Activated T-cell treated with anti-CD3 and anti-CD28 coated beads, Interleukin-2, amount 50 U/mL, for 72 hours (primary cell): ENCODE measurements at places on chromosomes 4 and X. TPM values are rescaled to one million over a fixed set of nuclear protein-coding genes. Genes with fewer than 3 reads are reported as not detected.

- H3K4me1 ChIP-seq = peaks cover 39% of the 10 kb centered on the region
- no peak overlapping the region for H3K4me3 ChIP-seq
- H3K27ac ChIP-seq = peak overlapping the region; percentile 65
- H3K27me3 ChIP-seq = peaks cover 5% of the 10 kb centered on the region
Observed at GRCh38 chrX:24494647-24495075, 29.6 kb downstream of the PDK3 start.

DNA sequence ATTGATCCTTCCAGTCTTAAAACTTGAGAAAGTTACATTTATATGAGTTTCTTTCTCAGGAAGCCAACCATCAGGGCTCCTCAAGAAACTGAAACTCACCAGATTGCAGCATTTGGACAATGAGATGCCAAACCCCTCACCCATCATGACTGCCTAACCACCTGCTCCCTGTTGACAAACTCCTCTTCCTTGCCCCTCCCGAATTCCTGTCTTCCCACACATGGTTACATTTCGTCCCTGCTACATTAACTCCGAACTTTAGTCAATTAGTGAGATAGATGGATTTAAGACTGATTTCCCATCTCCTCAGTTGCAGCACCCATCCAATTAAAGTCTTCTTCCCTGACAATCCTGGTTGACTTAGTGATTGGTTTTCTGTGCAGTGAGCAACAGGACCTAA is 118.7 kb downstream of the ZNF330 start:
- peaks cover 16% of the 10 kb centered on the region for H3K27me3 ChIP-seq
- H3K4me3 ChIP-seq = no peak overlapping the region
- H3K27ac ChIP-seq = no peak overlapping the region
- H3K36me3 ChIP-seq = no peaks in the 10 kb centered on the region
- no peak for DNase-seq

- H3K36me3 ChIP-seq = peaks cover 19% of the 10 kb centered on the region
- DNase-seq = no peak
- H3K27ac ChIP-seq = peak overlapping the region; percentile 24
- H3K4me1 ChIP-seq = peaks cover 36% of the 10 kb centered on the region
Observed at GRCh38 chrX:45823536-45823935, 622.9 kb upstream of the DIPK2B start.

- no peak overlapping the region for H3K4me3 ChIP-seq
- H3K4me1 ChIP-seq = no peaks in the 10 kb centered on the region
- peaks cover 2% of the 10 kb centered on the region for H3K36me3 ChIP-seq
- no peak overlapping the region for H3K27ac ChIP-seq
- H3K27me3 ChIP-seq = no peaks in the 10 kb centered on the region
- DNase-seq = no peak
Observed at GRCh38 chr4:58360354-58361133, 1250.4 kb upstream of the IGFBP7 start.

GRCh38 chr4:36716874-36717273 is 435.5 kb downstream of the DTHD1 start:
- no peaks in the 10 kb centered on the region for H3K4me1 ChIP-seq
- H3K4me3 ChIP-seq = no peak overlapping the region
- H3K27ac ChIP-seq = no peak overlapping the region
- H3K27me3 ChIP-seq = no peaks in the 10 kb centered on the region

DNA sequence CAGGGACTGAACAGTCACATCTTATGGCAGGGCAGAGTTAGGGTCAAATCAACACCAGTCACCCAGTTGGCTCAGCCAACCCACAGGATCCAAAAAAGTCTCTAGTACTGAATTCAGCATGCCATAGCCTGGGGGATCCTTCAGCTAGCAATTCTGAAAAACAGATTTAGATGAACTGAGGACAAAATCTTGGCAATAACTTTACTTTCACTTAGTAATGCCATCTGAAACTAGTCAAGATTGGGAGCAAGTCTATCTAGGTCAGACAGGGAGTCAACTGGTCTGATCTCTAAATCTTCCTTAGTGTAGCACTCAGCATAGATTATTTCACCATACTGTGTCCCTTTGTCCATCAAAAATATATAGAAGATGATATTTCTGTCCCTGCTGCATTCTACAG is 76.0 kb downstream of the HHIP start:
- H3K27me3 ChIP-seq = no peaks in the 10 kb centered on the region
- no peak overlapping the region for H3K4me3 ChIP-seq
- no peaks in the 10 kb centered on the region for H3K36me3 ChIP-seq
- H3K4me1 ChIP-seq = no peaks in the 10 kb centered on the region
- DNase-seq = no peak

DNA sequence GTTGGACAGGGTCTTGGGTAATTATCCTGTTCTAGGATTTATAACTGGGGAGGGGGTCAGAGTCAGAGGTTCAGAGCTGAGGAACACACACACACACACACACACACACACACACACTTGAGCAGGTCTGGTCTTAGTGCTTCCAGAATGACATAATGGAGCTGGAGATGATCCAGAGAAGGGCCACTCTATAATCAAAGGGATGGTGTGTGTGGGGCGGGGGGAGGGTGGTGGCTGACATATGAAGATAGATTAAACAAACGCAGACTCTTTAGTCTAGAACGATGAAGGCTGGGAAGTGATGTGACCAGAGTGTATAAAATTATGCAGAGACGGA is 434 bp upstream of the TMEM255A start:
- H3K27ac ChIP-seq = no peak overlapping the region
- peaks cover 12% of the 10 kb centered on the region for H3K4me1 ChIP-seq
- peak overlapping the region; percentile 90 for H3K4me3 ChIP-seq
- H3K36me3 ChIP-seq = no peaks in the 10 kb centered on the region

- H3K27ac ChIP-seq = no peak overlapping the region
- H3K4me1 ChIP-seq = no peaks in the 10 kb centered on the region
- DNase-seq = no peak
- H3K36me3 ChIP-seq = peaks cover 6% of the 10 kb centered on the region
Observed at GRCh38 chr4:189001283-189001970, 862.2 kb downstream of the TRIML1 start.

GRCh38 chr4:152819026-152819645 is 39.4 kb downstream of the ARFIP1 start:
- no peaks in the 10 kb centered on the region for H3K27me3 ChIP-seq
- H3K4me1 ChIP-seq = peaks cover 7% of the 10 kb centered on the region
- H3K36me3 ChIP-seq = peaks cover 12% of the 10 kb centered on the region
- DNase-seq = no peak
- H3K4me3 ChIP-seq = no peak overlapping the region

- H3K4me1 ChIP-seq = no peaks in the 10 kb centered on the region
- H3K36me3 ChIP-seq = no peaks in the 10 kb centered on the region
- no peak overlapping the region for H3K27ac ChIP-seq
- no peak for DNase-seq
- H3K4me3 ChIP-seq = no peak overlapping the region
- no peaks in the 10 kb centered on the region for H3K27me3 ChIP-seq
Observed at GRCh38 chr4:99117876-99118693, 26.0 kb downstream of the ADH4 start.

- no peak for DNase-seq
- H3K27me3 ChIP-seq = peaks cover 26% of the 10 kb centered on the region
- no peak overlapping the region for H3K4me3 ChIP-seq
- no peak overlapping the region for H3K27ac ChIP-seq
- no peaks in the 10 kb centered on the region for H3K36me3 ChIP-seq
Observed at GRCh38 chr4:153060196-153060595, 124.1 kb downstream of the FHDC1 start.

DNA sequence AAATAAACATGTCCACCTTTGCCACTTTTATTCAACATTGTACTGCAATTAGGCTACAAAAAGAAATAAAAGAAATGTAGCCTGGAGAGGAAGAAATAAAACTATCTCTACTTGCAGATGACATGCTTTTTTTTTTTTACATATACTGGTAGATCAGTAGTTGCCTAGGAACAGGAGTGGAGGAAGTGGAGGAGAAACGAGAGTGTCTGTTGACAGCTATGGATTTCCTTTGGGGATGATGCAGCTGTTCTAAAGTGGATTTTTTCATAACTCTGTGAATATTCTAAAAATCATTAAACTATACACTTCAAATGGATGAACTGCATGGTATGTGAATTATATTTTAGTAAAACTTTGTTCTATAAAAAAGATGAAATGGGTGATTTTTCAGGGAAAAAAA is 116.4 kb downstream of the ANAPC4 start:
- no peaks in the 10 kb centered on the region for H3K36me3 ChIP-seq
- no peaks in the 10 kb centered on the region for H3K27me3 ChIP-seq
- H3K27ac ChIP-seq = no peak overlapping the region
- H3K4me3 ChIP-seq = no peak overlapping the region
- DNase-seq = no peak

DNA sequence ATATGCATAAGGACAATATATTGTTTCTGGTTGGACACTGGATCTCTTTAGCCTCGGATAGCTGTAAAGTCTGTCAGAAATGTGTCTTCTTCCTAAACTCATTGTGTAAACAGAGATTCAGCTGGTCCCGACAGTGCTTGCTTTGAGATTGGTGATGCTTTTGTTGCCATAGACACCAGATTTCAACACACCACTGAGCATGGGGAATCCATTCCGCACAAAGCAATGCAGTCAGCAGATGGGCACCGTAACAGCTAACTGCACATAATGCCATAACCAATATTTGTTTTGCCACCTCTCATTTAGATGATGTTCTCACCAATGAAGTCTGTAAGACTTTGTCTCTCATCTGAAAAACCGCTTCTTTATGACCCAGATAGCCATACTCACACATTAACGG is 33.3 kb upstream of the FAM47C start:
- H3K4me3 ChIP-seq = no peak overlapping the region
- H3K27ac ChIP-seq = no peak overlapping the region
- peaks cover 4% of the 10 kb centered on the region for H3K27me3 ChIP-seq
- no peak for DNase-seq
- no peaks in the 10 kb centered on the region for H3K4me1 ChIP-seq
- no peaks in the 10 kb centered on the region for H3K36me3 ChIP-seq

DNA sequence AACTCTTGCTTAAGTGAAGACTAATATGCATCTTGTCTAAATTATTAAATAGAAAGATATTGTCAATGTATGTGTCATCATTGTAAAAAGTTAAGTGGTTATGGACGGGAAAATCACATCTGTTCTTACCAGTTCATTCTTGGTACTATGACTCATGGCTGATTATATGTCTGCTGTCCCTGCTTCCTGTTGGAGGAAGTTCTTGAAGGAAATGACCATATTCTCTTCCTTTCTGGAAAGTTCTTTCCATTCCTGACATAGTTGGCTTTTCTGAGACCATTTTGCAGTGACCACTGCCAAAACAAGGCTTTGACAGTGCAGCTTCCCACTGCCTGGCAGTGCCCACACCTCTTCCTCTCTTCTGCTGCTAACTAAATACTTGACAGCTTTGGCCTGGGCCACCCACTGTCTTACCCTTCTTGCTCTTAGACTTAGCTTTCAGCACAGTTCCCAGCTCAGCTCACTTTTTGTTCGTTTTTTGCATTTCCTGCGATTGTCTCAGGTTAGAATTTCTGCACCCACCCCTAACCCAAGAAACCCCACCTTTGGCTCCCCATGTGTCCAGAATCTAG is 13.2 kb upstream of the CLDN24 start:
- H3K4me3 ChIP-seq = no peak overlapping the region
- H3K27ac ChIP-seq = no peak overlapping the region
- H3K36me3 ChIP-seq = no peaks in the 10 kb centered on the region

DNA sequence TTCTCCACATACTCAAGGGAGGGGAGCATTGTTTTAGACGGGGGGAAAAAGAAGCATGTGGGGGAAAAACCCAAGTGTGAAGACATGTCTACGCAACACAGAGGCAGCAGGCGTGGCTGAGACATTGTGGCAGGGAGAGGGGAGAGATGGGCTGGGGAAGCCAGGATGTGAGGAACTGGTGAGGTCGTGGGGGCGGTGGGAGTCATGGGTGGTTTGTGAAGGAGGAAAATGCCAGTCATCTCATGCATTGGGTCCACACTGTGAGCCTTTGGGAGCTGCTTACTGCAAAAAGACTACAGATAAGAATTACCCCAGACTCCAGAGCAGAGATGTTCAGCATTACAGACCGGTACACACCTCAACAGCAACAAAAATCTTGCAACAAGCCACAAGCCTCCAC is 2.1 kb downstream of the JAKMIP1 start:
- peaks cover 50% of the 10 kb centered on the region for H3K27me3 ChIP-seq
- peak; percentile 77 for DNase-seq
- H3K4me3 ChIP-seq = peak overlapping the region; percentile 78
- peak overlapping the region; percentile 74 for H3K27ac ChIP-seq
- peaks cover 27% of the 10 kb centered on the region for H3K4me1 ChIP-seq

DNA sequence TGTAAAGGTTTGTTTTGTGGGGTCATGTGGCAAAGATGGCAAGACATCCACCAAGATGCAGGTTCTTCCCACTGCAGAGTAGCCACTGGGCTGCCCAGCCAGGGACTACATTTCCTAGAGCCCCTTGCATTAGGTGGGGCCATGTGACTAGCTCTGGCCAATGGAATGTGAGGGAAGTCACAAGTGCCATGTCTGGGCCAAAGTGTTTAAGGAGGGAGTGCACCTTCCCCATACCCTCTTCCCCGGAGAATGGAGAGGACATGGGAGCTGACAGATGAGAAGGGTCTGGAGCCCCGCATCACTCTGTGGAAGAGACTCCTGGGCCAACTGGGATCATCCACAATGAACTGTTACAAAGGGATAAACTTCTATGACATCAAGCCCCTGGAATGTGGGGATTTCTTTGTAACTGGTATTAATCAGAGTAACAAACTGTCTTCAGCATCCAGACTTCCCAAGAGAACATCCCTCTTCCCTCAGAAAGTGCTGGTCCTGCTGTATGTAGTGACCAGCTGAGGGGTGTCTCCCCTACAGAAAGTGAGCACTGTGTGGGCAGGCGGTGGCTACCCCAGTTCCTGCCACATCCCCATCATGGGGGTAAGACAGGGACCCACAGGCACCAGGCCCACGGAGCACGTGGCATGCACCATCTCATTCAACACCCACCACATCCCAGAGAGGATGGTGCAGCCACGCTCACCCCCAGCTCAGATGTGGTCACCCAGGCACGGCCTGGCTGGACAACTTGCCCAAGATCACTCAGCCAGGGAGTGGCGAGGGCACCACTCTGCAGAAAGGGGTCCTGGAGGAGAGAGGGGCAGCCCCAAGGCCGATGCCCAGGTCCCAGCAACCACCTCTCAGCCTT is 10.9 kb downstream of the PPP2R2C start:
- no peaks in the 10 kb centered on the region for H3K36me3 ChIP-seq
- H3K27ac ChIP-seq = no peak overlapping the region
- no peaks in the 10 kb centered on the region for H3K4me1 ChIP-seq
- H3K27me3 ChIP-seq = peaks cover 27% of the 10 kb centered on the region

DNA sequence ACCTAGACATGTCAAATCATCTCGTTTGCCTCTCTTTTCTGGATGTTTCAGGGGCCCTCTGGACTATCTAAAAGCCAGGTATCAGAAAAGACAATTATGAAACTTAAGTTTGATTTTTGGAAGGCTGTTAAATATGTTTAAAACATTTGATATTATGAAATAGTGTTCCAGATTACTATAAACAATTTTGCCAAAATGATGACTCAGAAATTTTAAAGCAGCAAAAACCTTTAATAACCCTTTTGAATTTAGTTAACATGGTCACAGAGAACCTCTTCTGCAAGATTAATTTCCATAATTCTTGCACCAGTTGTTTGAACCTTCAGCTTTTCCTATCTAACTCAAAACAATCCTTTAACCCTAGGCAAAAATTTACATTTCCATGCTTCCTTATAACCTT is 18.8 kb upstream of the FAM47E start:
- no peaks in the 10 kb centered on the region for H3K4me1 ChIP-seq
- H3K27me3 ChIP-seq = no peaks in the 10 kb centered on the region
- no peak overlapping the region for H3K27ac ChIP-seq
- DNase-seq = no peak

- no peaks in the 10 kb centered on the region for H3K27me3 ChIP-seq
- peaks cover 4% of the 10 kb centered on the region for H3K4me1 ChIP-seq
- DNase-seq = no peak
- no peak overlapping the region for H3K27ac ChIP-seq
- H3K36me3 ChIP-seq = no peaks in the 10 kb centered on the region
Observed at GRCh38 chr4:163672751-163673150, 178.3 kb downstream of the TMA16 start.

WAS gene
- 83.9 TPM for total RNA-seq

ASB5 gene
- not detected for total RNA-seq

TXK gene
- 52.3 TPM for total RNA-seq

SSX2 gene
- not detected for total RNA-seq

ARX gene
- total RNA-seq = not detected
